ENCODE measurements at places on chromosomes 2 and 18.
A peak's percentile ranks its signal among the peaks of the same experiment; 100 is the strongest.

DNA sequence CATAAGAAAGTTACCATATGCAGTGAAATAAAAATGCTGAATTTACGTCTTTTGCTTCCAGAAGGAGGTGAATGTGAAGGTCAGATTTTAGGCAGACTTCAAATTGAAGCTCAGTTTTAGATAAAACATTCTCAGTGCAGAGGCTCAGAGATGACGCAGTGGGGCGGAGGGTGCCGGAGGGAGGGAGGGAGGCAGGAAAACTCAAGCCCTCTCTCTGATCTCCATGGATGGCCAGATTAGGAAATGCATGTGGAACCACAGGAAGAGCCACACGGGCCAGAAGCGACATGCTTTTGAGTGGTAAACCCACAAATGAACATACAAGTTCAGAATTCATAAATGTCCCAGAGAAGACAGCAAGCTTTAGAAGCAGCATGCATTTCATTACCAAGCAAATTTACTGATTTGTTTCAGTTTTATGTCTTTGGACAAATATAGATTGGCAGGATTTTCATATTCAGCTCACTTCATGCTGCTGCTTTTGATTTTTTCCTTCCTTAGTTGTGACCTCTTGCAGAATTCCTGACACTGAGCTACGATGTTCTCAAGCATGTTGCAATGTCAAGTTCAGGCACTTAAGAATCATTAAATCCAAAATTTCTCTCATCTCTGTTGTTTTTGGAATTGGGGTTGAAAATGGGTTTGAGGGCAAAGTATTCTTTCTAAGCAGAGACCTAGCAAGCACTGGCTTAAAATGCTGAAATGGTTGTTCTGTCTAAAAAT, 29.7 kb upstream of the APCDD1 start:
- DNase-seq, result no peak

GRCh38 chr2:195468771-195469170, 188.3 kb upstream of the SLC39A10 start:
- no peak for DNase-seq

DNA sequence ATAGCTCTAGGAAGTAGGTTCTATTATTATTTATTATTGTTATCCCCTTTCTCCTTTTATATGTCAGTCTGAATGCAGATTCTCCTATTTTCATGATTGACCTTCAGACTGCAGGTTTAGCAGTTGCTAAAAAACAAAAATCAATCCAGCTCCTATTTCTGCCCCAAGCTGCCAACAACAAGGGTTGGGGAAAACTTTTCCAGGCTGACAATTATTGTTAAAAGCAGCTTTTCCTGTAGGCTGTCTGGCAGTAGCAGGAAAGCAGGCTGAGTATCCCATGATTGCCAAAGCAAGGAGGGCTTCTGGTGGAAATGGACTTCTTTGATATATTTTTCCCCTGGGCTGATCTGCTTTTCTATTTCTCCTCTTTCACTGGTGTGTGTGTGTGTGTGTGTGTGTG, 78.0 kb upstream of the CTLA4 start:
- DNase-seq, result no peak

- no peak for DNase-seq
These were observed 398.2 kb upstream of the TRIB2 start for GRCh38 chr2:12318427-12319057.

GRCh38 chr18:35010156-35010555, 31.1 kb upstream of the MAPRE2 start:
- DNase-seq, result no peak

- peak; percentile 18 for DNase-seq
These were observed 34.2 kb upstream of the EN1 start for GRCh38 chr2:118881490-118882129.

DNA sequence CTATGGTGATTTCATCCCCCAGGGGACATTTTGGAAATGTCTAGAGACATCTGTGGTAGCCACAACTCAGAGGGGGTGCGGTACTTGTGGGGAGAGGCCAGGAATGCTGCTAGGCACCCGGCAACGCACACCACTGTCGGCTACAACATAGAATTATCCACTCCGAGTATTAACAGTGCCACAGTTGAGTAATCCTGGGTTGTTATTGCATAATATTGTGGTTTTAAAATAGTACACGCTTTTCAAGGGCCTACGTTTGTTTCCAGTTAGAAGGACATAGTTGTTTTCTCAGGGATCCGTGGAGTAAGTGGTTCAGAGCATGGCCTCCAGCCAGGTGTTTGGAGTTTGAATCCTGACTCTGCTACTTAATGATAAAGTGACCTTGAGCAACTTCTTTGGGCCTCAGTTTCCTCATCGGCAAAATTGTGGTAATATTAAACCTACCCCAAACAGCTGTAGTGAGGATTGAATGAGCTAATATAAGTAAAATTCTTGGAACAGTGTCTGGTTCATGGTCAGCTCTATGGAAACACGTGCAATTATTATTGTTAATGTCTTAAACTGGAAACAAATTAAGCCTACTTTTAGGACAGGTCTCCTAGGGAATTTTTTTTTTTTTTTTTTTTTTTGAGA, 24.5 kb downstream of the CYP27A1 start:
- no peak for DNase-seq

DNA sequence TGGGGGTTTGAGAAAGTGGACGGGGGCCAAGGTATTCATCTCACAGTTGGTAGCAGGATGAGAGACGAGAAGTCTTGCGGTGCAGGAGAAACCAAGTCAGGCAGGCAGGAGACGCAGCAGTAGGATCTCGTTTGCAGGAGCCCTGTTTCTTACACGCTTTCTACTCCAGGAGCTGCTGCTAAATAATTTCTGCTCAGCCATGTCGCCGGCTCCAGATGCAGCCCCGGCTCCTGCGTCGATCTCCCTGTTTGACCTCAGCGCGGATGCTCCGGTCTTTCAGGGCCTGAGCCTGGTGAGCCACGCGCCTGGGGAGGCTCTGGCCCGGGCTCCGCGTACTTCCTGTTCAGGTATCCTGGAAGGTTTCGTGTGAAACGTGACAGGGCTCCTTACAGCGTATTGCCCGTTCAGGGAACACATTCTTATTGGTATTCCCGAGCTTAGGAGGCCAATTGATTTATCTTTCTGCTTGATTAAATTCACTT, 494 bp downstream of the ANKZF1 start:
- no peak for DNase-seq

DNA sequence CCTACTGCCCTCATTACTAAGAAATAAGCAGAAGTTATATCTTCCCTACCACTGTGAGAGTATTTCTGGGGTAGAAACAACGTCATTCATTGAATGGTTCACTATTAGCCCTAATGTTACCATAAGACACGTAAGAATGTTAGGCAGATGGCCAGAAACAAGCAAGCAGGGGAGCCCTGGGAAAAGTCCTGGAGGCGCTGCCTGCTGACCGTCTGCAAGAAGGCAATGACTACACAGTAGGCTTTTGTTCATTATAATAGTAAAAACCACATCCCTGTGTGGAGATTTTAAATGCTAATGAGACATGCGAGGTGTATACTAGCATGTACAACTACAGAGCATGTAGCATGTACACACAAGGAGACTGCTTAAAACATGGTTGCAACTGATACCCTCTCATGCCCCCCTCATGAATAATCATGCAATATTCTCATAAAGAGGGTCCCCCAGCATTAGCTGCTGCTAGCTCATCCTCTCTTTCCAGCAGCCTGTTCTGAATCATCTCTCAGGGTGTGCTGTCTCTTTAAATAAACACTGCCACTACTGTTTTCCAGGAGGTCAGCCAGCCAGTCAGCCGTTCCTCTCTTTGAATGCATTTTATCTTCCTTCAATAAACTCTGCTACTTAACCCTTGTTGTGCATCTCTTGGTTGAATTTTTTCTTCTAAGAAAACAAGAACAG, 23.6 kb downstream of the SUCLG1 start:
- DNase-seq, result no peak

GRCh38 chr2:10324095-10324832, 21.6 kb downstream of the HPCAL1 start:
- DNase-seq, result no peak

DNA sequence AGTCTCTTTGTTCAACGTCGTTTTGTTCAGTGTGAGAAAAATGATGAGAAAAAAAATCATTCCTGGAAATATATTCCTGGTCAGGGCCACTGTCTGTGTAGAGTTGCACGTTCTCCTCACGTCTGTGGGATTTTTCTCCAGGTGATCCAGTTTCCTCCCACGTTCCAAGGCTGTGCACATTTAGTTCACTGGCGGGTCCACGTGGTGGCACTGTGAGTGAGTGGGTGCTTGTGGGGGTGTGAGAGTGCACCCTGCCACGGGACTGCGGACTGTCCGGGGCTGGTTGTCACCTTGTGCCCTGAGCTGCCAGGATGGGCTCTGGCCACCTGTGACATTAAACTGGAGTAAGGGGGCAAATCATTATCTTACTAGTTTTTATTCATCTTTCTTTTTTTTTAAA, 30.3 kb upstream of the ACYP2 start:
- no peak for DNase-seq

DNA sequence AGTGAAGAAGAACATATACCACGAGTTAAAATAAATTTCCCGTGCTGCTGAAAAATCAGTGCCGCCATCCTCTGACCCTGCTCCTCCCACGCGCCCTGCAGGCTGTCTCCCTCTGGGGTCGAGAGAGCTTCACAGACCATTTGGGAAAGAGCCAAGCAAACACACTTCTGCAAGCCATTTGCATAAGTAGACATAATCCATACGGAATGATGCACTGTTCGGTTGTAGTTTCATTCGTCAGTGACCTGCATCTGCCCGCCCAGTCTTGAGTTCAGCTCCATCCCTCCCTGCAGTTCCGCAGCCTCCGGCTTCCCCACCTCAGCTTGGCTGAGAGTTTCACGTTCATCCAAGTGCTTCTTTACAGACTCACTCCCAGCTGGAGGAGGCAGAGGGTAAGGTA, 69.6 kb downstream of the TRAPPC12 start:
- no peak for DNase-seq

DNA sequence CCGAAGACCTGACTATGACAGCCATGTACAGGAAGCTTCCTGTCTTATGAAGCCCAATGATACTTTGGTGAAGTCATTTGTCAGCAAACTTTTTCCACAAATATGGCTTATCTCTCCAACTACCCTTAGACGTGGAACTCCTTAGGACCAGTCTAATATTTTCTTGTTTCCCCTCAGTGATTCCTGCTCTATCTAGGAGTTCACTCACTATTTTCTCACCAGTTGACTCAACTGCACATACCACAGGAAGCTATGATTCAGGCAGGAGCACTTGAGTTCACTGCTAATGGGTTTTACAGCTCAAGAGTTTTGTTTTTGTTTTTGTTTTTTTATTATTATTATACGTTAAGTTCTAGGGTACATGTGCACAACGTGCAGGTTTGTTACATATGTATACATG, 109.3 kb downstream of the ANTXR1 start:
- no peak for DNase-seq

DNA sequence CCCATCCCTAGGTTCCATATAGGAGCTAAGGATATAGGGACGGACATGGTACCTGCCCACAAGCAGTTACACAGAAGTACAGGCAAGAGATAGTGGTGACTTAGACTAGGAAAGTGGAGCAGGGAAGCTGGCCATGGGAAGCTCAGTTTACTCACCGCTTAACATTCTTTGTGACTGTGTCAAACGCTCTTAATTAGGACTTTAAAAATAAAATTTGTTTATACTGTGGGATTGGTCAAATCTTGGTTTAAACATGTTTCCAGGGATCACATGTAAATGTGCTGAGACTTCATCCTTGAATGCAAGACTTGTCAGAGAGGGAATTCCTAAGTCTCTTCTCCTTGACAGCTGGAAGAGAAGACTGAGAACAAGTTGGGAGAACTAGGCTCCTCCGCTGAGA, 107.3 kb downstream of the MTCL1 start:
- no peak for DNase-seq

DNA sequence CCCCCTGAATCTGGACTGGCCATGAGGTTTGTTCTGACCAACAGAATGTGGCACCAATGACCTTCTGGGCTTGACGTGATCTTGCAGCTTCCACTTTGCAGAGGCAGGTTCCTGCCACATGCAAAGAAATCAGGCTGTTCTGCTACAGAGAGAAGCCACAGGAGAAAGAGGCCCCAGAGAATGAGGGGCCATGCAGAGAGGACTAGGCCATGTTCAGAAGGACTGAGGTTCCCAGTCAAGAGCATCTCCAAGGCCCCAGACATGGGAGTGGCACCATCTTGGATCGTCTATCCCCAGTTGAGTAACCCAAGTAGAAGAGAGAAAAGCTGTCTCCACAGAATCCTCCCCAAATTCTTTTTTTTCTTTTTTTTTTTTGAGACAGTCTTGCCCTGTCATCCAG, 131.1 kb downstream of the ZBTB7C start:
- no peak for DNase-seq

DNA sequence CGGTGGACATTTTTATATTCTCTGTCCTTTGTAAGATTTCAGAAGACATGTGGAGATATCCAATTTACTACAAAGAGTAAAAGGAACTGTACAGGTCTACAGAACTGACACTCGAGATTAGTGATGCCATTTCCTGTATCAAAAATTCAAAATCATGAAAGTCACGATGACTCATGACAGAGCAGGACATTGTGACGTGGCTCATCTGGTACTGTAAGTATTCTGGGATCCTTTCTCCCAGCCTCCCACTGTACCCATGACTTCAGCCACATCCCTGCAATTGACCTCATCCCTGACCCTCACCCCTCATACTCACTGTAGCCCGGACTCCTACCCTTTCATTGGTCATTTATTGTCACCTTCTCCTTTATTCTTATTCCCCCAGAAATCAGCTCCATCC, 736.5 kb downstream of the EPHA4 start:
- no peak for DNase-seq

DNA sequence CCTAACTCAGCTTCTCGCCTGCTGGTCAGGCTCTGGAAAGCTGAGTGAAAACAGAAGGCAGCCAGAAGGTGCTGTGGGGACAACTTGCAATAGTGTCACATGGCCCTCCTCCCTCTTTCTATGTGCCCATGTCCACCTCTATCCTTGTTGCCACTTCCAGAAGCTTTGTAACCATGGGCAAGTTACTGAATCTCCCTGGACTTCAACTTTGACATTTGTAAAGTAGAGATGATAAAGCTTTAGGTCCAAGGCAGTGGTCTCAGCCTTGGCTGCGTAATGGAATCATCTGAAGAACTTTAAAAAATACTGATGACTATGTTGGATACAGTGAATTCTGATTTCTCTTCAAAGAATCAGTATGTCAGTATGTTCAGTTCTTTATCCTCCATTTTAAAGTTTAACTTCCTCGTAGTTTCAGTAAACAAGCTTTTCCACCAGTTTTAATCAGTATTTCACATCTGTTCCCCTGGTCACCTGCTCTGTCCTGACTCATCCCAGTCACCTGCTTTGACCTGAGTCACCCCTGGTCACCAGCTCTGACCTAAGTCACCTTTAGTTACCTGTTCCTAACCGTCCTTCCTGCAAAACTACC, 245.2 kb upstream of the STON1 start:
- no peak for DNase-seq

- DNase-seq, result no peak
These were observed 92.9 kb downstream of the TGOLN2 start for GRCh38 chr2:85234868-85235267.

DNA sequence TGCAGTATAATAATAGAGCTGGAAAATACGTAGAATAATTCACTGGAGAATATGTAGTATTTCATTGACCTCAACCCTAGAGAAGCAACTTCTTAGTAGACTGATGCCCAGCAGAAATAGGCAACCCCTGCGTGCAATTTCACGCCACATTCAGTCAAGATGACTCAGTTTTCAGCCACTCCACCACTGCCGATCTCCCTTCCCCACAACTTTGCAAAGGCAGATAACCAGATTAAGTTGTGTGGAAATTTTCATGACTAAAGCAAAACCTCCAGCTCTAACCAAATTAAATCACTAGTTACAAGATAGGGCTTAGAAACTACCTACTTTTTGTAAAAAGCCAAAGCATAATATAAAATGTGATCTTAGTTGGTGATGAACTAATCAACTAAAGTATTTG, 63.3 kb upstream of the STK17B start:
- no peak for DNase-seq

All from stimulated activated CD8-positive, alpha-beta memory T cell treated with anti-CD3 and anti-CD28 coated beads, Interleukin-4, amount 100 ng/mL, for 4 hours (primary cell).